Left ventricle myocardium superior (tissue), 1 donor: ENCODE measurements at places on chromosomes 11 and 22. TPM values are rescaled to one million over a fixed set of nuclear protein-coding genes. Genes with fewer than 3 reads are reported as not detected.

The DYNC2H1 gene
- 3.2 TPM for total RNA-seq

The SMC1B gene
- not detected for total RNA-seq

The STK33 gene
- 22.4 TPM for total RNA-seq

The APOL6 gene
- total RNA-seq: 5.2 TPM

The MOGAT2 gene
- total RNA-seq: 0.17 TPM

The MMP7 gene
- total RNA-seq: not detected

The DAGLA gene
- 5.5 TPM for total RNA-seq

The ZNF280A gene
- total RNA-seq: not detected

The C1QTNF5 gene
- 14.4 TPM for total RNA-seq

The BARX2 gene
- total RNA-seq: not detected
